T-helper 17 cell (primary cell): ENCODE measurements at places on chromosomes 4 and X.

- DNase-seq, result no peak
Observed at GRCh38 chr4:95415346-95415771, 133.4 kb downstream of the UNC5C start.

DNA sequence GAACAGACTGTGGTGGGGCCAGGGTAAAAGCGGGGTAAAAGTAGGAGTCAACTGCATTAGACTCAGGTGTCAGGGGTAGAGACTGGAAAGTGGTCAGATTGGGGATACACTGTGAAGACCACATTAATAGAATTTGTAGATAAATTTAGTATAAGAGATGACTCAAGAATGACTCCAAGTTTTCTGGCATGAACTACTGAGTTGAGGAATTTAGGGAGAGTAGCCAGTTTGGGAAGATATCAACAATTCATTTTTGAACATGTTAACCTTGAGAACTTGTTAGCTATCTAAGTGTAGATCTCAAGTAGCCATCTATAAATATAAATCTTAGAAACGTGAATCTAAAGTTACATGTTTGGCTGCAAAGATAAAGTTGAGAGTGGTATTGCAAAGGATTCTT, 206.9 kb upstream of the HCCS start:
- no peak for DNase-seq

DNA sequence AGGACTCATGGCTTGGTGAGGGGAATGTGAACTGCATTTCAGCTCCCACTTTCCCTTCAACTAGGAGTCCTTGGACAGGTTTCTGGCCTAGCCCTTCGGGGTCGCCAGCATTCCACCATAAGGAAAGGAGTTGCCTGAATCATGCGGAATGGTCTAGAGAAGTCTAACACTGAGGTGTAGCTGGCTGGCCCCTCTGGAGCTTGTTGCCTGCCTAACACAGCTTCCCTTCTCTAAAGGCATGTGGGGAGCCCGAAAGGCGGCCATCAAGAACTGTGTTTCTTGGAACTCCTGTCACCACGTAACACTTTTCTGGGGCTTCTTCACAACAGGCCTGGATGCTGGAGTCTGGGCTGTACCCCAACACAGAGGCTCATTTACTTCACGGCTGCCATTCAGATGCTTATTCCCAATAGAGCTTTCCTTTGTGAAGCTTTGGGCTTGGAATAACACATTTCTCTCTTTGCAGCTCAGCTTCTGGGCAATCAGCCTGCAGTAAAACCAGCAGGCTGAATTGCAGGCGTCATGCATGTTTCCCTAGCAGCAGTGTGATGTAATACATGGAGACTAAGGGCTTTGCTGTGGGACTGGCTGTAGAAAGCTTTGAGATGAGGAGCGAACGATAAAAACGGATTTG, 5.4 kb downstream of the GABRQ start:
- no peak for DNase-seq

DNA sequence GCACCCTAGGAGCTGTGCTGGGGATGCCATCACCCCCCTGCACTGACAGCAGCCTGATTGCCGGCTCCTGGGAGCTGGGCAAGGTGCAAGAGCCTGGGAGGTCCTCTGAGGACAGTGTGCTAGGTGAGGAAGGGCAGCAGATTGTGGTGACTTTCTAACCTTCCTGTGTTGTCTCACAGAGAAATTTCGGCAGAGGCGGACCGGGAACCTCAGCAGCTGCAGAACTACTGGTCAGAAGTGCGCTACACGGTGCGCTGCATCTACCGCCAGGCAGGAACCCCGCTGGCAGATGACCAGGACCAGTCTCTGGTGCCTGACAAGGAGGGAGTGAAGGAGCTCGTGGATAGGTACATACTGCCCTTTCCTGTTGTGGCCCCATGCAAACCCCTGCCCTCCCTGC, 89.8 kb downstream of the FAM193A start:
- DNase-seq, result no peak

DNA sequence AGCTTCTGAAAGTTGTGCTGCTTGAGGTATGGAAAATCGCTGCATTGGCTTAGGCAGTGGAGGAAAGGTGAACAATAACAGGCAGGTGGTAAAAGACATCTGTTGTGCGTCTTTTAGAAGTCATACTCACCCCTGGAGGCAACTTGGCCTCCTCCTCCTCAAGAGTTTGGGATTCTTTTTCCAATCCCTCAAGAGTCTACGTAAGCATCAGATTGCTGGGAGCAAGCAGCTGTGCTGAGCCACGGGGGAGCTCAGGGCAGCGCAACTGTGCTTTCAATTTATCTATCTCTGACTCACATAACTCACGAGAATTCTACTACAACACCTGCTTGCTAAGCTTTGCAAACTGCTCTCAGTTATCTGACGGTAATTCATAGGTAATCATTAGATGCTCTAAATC, 6.4 kb upstream of the RBMX2 start:
- no peak for DNase-seq

DNA sequence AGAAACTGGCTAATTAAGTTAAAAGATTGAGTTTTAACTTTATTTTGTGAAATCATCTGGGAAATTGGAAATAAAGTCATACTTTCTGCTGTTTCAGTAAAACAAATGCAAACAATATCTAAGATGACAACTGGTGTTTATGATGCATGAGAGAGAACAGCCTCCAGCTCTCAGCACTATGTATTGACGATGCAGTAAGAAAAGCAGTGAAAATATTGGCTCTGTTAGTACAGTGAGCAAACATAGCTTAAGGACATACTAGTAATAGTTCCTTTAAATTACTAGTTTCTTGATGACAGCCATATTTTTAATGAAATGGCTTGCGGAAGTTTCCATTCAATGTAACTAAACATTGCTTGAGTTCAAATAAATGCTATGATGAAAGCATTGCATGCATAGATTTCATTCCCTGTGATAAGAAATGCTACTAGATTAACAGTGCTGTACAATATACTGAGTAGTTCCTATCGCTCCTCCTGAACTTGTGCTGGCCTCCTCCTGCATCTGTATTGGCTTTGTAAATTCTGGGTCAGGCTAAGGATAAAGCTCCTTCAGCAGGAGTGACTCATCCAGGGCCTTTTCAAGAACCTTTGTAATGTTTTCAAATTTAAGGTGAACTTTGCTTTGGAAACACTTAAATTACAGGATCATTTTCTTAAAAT, 11.6 kb downstream of the ARHGAP24 start:
- DNase-seq, result no peak

DNA sequence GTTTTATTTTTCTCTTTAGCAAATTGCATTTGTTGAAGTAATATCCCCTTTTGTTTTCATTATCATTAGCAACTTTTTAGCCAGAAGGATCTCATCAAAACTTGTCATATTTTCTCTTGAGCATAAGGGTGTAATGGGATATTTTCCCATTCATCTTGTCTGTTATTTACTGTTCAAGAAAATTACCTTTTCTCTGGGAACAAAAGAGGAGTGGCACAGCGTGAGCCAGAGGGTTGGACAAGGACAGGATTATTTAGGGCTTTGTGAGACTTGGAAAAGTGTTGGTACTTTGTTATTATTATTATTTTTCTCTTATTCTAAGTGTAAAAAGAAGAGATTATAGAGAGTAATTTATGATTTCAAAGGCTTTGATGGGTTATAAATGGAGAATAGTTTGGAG, 135.9 kb downstream of the PRKX start:
- no peak for DNase-seq

DNA sequence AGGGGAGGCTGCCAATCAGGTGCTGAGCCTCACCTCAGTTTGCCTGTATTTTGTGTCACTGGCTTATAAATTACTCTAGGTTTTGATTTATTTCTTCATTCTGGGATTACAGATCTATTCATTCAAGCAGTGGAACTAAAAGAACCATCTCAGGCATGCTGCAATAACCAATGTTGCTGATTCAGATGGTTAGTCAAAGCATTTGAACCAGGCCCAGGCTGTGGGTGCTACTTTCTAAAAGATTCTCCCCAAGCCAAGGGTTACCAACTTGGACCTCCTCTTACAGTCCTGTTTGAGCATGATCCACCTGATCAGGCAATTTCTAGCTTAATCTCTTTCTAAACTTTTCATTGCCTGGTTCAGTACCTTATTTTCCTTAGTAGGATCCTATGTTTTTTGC, 67.2 kb downstream of the TMEM131L start:
- DNase-seq, result no peak

DNA sequence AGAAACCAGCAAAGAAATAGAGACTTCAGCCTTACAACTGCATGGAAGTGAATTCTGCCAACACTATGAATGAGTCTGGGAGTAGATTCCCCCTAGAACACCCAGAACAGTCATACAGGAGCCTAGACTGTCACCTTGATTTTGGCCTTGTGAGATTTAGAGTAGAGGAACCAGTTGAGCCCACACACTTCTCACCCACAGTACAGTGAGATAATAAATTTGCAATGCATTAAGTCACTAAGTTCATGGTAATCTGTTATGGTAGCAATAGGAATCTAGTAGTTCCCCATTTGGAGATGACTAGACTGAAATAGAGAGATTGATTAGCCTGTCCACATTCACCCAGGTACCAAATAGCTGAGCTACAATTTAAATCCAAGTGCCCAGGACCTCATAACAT, 59.0 kb downstream of the FAM13A start:
- no peak for DNase-seq

- DNase-seq, result no peak
Observed at GRCh38 chr4:11097725-11098124, 331.0 kb downstream of the HS3ST1 start.

- DNase-seq, result no peak
Observed at GRCh38 chr4:6684656-6685055, 9.0 kb upstream of the S100P start.

DNA sequence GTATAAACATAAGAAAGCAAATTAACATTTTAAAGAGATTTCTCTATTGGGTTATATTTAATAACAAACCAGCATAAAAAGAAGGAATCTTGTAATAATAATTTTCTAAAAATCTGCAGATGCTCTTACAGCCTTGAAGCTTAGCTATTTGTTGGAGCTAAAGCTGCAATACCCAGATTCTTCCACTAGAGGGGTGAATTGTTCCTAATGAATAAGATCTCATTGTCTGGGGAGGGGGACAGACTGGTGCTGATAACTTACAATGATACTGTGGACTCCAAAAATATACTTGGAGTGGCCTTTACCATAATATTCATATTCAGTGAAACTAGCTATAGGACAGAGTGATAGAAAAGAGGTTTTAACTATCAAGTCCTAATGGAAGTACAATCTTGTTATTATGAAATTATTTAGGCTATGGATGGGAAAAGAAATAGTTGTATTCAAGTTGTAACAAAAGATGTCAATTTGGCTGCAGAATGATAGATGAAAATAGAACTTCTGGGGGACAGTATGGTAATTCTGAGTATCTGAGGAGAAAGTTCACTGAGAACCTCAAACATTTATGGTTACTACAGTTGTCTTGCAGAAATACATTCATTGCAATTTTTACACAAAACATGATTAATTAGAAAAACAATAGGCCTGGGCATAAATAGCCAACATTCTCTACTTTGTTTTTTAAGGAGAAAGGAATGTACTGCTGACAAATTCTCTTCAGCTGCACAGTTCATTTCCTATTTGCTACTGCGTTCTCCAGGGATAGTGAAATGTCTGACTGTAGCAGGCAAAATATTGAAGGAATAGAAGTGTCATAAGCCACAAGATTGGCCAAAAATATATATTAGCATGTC, 443.3 kb downstream of the GBA3 start:
- no peak for DNase-seq

- no peak for DNase-seq
Observed at GRCh38 chrX:52852110-52852860, 15.6 kb downstream of the XAGE3 start.

GRCh38 chrX:100659431-100660137, 15.6 kb downstream of the SRPX2 start:
- DNase-seq, result no peak

DNA sequence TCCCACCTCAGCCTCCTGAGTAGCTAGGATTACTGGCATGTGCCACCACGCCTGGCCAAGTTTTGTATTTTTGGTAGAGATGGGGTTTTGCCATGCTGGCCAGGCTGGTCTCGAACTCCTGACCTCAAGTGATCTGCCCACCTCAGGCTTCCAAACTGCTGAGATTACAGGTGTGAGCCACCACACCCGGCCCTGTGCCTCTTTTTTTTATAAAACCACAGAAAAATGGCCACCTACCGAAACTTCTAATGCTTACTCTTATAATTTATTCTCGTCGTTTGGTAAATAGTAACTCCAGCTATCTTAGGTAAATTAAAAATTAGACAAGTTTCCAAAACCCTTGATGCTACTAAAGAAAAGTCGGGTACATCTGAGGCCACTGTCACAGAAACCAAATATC, 54.4 kb downstream of the IRF2 start:
- no peak for DNase-seq

DNA sequence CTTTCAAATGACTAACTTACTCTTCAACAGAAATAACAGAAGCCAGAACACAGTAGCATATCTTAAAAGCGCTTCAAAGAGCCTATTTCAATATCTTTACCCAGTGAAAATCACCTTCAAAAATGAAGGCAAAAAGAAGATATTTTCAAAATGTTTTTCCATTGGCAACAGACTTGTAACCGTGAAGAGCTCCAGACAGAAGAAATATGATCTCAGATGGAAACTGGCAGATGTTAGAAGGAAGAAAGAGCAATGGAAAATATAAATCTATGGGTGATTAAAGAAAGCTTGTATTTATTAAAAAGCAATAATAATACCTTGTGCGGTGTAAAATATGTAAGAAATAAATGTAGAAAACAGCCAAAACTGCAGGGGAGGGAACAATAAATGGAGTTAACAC, 35.7 kb downstream of the PRKG2 start:
- DNase-seq, result no peak

DNA sequence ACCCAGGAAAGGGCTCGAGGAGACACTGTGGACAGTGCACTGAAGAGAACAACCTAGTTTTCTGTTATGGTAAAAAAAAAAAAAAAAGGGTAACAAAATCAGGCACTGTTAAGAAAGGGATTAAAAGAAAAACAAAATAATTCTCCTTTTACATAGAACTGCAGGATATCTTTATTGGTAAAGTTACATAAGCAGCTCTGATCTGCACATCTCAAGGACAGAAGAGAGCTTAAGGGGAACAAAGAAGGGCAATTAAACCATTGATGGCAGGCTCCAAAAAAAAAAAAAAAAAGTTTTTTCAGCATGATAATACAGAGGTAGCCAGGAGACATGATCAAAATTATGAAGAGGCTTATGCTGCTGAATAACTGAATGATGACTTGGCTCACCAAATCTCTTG, 85.0 kb downstream of the HDAC8 start:
- no peak for DNase-seq
